Natural killer cell (primary cell): ENCODE measurements at places on chromosomes 13 and 19. TPM values are rescaled to one million over a fixed set of nuclear protein-coding genes. Genes with fewer than 3 reads are reported as not detected.

- DNase-seq, result no peak
These were observed 119.0 kb upstream of the OBI1 start for GRCh38 chr13:78777976-78778375.

DNA sequence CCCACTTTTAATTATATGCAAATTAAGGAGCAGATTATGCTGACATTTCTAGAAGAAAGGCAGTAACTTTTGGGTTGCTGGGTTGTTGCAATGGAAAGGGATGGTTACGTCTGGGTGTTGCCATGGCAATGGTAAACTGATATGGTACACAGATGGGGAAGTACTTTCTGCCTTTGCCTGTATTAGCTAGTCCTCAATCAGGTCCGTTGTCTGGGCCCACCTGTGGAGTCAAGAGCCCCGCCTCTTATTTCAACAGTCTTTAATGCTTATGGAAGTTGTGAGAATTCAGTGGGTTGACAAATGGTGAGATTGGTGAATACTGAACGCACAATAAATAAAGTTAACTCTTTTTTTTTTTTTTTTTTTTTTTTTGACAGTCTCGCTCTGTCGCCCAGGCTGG, 30.6 kb upstream of the DPP9 start:
- DNase-seq, result no peak

DNA sequence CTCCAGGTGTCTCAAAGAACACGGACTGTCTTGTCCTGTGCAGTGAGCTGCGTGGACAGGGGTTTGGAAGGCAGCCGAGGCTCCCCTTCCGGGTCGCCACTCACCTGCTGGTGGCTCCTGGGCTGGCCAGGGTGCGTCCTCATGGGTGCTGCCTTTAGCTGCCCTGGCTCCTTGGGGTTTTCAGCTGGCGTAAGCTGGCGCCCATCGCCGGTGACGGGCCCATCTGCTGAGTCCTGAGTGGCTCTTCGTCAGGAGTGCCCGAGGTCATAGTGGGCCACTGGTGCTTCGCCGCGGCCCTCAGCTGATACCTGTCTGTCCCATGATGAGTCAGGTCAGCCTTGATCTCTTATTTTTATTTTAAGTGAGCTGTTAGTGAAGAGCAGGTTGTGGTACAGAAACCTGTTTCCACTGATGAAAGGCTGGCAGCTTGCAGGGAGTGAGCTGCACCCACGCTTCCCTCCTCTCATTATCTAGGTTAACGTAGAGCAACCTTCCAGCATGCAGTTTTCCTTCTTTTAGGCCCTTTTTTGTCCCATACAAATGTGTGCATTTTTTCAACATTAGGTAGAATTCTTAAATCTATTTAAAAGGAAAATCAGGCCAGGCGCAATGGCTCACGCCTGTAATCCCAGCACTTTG, 18.4 kb downstream of the EPN1 start:
- no peak for DNase-seq

The MUC16 gene
- not detected for total RNA-seq

The TNNI3 gene
- not detected for total RNA-seq

The ZNF66 gene
- 7.7 TPM for total RNA-seq

The PSPC1 gene
- 107 TPM for total RNA-seq
